ENCODE measurements at places on chromosomes 5 and 9.

DNA sequence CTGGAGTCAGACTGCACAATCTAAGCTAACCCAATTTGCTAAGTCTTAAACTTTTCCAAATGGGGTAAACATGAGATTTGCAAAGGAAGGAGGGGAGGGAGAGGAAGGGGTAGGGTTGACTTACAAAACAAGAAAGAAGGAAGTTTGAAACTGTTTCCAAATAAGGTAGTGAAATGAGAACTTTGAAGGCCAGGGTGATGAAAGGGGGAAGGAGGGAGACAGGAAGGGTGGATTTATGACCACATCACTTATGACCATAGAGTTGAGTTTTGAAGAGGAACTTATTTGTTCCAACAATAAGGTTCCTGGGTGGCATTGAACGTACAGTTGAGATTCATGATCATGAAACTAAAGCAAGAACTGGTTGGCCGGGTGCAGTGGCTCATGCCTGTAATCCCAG lies 72.5 kb upstream of the DAPK1 start:
- DNase-seq = peak; percentile 80

GRCh38 chr5:126497506-126497905 lies 74.3 kb downstream of the GRAMD2B start:
- no peak for DNase-seq

GRCh38 chr5:116212225-116212624 lies 127.4 kb downstream of the COMMD10 start:
- DNase-seq = no peak

DNA sequence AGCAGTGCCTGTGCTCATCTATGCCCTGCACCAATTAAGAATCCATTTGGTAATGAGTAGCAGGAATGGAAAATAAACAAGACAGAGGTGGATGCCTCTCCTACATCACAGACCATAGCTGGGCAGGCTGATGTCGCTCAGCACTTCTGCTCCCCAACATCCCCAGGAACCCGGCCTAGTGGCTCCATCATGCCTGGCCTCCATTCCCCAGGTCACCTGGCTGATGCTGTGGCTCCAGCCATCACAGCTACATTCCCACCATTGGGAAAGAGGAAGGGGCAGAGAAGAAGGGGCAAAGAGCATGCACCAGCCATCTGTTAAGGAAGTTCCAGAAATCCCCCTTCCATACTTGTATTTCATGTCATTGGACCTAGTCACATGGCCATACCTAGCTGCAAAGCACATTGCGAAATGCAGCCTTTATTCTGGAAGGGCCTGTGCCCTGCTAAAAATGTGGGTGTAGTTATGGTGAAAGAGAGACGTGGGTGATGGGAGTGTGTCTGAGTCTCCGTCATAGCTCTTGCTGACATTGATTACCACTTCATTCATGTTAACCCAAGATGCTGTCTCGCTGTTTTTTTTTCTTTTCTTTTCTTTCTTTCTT lies 86.1 kb upstream of the ADAMTS2 start:
- DNase-seq = peak; percentile 3

DNA sequence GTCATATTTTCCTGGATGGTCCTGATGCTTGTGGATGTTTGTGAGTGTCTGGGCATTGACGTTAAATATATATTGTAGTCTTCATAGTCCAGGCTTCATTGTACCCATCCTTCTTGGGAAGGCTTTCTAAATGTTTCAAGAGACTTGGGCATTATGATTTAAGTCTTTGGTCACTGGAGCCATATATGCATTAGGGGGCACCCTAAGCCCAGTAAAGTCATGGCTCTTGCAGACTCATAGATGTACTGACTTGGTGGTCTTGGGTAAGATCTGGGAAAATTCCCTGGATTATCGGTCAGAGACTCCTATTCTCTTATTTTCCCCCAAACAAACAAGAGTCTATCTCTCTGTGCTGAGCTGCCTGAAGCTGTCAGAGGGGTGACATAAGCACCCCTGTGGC lies 271.1 kb downstream of the TRIM36 start:
- DNase-seq = peak; percentile 58

DNA sequence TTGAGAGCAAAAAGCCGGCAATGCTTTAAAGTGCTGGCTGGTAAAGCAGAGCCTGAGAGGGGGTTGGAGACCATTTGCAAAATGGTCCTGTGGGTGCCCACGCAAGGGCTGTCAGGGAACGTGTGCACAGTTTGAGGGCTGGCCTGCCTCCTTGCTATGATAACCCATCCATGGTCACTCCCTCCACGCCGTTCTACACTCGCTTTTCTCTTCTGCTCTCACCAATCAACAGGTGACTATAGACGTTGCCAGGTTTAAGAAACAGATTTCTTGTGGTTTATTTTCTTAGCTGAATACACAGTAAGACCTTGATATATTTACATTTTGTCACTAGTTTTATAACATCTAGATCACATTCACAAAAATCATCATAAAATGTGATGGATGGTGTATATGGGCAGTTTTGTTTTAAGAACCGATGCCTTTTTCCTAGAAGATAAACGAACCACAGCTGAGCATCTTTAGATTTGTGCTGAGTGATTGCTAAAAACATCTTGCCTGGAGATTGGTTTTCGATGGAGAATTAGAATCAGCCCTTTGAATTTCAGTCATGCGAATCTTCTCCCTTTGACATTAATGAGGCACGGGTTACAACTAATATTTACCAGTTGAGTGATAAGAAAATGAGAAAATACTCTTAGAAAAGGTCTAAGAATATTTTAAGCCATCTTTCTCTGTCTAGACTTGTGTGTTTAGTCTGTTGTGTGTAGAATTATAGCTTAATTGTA lies 13.9 kb downstream of the MAP1B start:
- no peak for DNase-seq

- DNase-seq = no peak
Observed at GRCh38 chr9:80615964-80616363, 1044.2 kb downstream of the TLE4 start.

DNA sequence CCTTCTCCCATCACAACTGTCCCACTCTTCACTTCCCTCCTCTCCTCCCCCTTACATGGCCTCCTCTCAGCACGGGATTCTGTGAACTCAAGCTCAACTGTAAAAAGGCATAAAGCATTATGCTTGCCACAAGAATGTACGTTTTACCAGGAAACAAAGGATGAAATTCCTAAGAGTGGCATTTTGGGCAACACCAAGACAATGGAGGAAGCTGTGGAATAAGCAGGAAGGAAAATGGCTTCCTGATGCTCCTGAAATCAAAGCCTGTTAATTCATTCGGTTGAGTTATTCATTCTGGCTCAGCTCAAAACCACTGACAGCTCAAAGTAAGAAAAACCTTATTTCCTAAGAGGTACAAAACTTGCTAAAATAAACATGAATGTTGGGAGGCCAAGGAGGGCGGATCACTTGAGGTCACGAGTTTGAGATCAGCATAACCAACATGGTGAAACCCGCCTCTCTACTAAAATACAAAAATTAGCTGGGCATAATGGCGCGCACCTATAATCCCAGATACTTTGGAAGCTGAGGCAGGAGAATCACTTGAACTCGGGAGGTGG lies 40.8 kb upstream of the DMRT1 start:
- DNase-seq = no peak

- no peak for DNase-seq
Observed at GRCh38 chr5:42887575-42887974, 75.9 kb upstream of the SELENOP start.

GRCh38 chr5:59036274-59036961 lies 453.5 kb downstream of the RAB3C start:
- DNase-seq = peak; percentile 53

GRCh38 chr5:34519489-34520220 lies 136.5 kb upstream of the RAI14 start:
- no peak for DNase-seq

DNA sequence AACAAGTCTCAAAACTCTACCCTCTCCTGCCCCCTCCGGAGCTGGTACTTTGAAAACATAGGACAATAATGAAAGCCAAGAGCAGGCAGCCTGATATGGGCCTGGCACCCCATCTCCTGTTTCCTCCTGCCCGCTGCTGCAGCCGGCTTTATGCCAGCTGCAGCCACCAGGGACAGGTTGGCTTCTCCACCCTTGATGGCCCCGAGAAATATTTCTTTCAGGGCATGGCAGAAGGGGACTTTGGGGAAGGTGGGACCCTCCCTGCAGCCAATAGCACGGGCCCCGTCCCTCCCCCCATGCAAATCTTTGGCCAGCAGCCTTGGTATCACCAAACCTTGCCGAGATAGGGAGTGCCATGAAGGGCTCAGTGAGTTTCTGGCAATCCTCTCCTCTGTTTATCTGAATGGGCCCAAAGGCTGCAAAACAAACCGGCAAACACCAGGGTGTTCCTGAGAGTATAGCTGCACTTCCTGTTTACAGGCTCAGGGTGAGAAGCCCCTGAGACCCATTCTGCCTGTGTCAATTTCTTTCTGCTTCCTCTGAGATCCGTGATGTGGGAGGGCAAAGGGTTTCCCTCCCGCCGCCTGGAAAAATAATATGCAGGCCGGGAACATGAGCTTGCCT lies 73.4 kb upstream of the BOD1 start:
- DNase-seq = no peak

DNA sequence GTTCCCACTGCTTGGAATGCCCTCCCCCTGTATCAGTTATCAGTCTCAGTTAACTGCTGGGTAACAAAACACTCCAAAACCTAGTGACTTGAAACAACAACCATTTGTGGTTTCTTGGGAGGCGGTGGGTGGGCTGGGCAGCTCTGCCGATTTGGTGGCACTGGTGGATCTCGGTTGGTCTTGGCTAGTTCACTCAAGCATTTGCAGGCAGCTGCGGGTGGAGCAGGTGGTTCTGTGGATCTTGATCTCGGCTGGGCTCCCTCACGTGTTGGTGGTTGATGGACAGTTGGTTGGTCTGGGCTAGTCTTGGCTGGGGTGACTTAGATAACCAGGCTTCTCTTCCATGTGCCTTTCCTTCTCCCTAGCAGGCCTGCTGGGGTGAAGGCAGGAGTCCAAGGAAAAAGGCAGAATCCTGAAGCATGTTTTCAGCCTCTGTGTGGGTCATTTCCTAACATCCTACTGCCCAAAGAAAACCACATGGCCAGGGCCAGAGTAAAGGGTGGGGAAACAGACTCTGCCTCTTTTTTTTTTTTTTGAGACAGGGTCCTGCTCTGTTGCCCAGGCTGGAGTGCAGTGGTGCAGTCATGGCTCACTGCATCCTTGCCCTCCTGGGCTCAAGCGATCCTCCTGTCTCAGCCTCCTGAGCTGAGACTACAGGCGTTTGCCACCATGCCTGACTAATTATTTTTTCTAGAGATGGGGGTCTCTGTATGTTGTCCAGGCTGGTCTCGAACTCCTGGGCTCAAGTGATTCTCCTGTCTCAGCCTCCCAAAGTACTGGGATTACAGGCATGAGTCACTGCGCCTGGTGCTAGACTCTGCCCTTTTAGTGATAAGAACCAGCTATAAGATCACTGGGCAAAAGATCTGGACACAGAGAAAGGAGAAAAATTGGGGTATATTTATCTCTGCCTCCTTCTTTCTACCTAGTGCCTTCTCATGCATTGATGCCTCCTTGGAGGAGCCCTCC lies 183.7 kb downstream of the RGS3 start:
- no peak for DNase-seq

- DNase-seq = no peak
Observed at GRCh38 chr5:96615223-96615622, 47.0 kb upstream of the CAST start.

- DNase-seq = peak; percentile 52
Observed at GRCh38 chr9:133991964-133992779, at the start of gene VAV2. Gene VAV2 (minus strand): TSS chr9:133992324. CDS start chr9:133992278, 46 bp downstream.

- no peak for DNase-seq
Observed at GRCh38 chr5:56282216-56282615, 49.1 kb upstream of the ANKRD55 start.

DNA sequence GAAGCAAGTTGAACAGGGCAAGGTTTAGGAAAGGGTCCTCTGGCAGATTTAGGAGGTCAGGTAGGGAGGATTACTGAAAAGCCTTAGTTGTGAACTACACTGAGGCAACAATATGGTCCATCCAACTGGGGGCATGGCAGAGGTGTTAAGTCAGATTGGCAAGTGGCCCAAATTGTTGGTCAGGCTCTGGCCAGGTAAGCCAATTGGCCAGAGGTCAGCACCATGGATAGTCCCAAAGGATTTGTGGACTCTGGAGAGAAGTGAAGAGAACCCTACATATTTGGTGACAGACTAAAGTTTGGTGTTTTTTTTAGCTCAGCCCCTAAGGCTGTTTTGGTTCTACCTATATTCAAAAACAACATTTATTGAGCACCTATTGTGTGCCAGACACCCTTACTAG lies 39.1 kb upstream of the RASGRF2 start:
- DNase-seq = no peak

DNA sequence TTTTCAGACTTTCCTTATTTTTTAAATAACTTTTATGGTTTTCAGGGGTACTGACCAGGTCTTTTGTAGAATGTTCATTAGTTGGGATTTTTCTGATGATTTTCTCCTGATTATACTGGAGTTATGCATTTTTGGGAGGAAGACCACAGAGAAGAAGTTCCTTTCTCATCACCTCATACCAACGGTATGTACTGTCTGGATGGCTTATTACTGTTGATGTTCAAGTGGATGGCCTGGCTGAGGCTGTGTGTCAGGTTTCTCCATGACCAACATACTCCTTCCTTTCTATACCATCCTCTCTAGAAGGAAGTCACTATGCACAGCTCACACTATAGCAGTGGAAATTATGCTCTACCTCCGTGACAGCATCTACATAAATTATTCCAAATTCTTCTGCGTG lies 71.1 kb upstream of the NR3C1 start:
- DNase-seq = no peak

DNA sequence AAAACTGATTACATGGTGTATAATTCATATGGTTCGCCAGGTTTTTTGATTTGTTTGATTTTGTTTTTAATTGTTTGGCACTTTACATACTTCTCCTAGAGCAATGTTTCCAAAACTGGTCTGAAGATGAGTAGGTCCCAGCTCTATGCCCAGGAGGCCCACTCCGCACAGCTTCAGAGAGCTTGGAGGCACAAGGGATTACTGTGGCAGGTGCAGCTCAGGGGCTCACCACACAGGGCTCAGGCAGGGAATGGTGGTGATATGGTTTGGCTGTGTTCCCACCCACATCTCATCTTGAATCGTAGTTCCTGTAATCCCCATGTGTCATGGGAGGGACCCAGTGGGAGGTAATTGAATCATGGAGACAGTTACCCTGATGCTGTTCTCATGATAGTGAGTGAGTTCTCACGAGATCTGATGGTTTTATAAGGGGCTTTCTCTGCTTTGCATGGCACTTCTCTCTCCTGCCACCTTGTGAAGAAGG lies 296.6 kb downstream of the MED10 start:
- DNase-seq = no peak

GRCh38 chr5:92418341-92418740 lies 1035.2 kb upstream of the ARRDC3 start:
- DNase-seq = no peak

DNA sequence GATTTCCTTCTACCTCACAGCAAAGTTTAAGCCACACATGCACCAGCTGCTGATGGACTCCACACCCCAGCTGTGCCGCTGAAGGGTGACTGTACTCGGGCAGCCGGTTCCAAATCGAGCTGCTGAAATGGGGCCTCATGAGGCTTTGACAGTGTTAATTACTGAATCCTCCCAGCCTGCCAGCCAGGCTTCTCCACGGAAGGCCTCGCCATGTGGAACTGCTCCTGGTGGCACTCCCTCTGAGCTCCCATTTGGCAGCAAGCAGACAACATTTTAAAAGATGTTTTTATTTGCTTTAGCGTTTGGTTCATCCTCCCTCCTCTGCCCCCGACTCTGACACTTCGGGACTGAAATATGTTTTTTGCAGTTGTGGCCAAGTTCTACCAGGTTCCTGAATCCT lies 479.4 kb upstream of the MPDZ start:
- no peak for DNase-seq
